ENCODE measurements at places on chromosomes 2 and 18. TPM values are rescaled to one million over a fixed set of nuclear protein-coding genes. Genes with fewer than 3 reads are reported as not detected.

DNA sequence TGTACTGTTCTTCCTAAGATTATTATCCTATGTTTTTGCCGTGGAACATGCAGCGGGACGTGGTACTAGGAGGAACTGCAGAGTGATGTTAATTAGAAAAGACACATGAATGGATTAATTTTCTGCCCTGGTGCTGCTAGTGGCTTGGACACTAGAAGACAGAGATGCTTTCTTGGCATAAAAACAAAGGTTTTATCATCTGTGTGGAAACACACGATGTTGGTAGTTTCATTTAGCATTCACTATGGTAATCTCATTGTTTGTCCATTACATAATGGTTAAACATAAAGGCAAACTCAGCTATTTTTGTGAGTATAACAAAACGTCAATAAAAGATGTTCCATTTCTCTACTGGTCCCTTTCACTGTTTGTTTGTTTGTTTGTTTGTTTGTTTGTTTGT, 22.8 kb downstream of the COL6A3 start:
- no peak for DNase-seq

- DNase-seq = no peak
Measured at GRCh38 chr2:156434461-156435291, 1.5 kb upstream of the GPD2 start.

- no peak for DNase-seq
Measured at GRCh38 chr18:61554117-61554776, 221.0 kb downstream of the CDH20 start.

- no peak for DNase-seq
Measured at GRCh38 chr18:45688833-45689232, 35.1 kb upstream of the SLC14A1 start.

DNA sequence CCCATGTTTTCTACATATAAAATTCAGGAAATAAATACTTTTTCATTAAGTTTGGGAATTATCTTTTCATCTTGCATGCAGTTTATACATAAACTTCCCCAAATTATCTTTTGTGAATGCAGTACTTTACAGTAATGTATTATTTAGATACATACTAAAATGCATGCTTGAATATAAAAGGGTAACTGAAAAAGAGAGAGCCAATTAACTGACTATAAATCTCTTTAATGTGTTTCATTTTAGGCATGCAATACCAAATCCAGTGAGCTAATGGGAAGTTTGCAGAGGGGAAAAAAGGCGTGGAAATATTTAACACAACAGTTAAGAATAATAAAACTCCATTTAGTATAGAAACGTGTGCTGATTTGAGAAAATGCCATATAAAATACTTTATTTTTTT, 39.2 kb downstream of the COL4A4 start:
- no peak for DNase-seq

- no peak for DNase-seq
Measured at GRCh38 chr2:165886487-165887146, 67.0 kb downstream of the TTC21B start.

DNA sequence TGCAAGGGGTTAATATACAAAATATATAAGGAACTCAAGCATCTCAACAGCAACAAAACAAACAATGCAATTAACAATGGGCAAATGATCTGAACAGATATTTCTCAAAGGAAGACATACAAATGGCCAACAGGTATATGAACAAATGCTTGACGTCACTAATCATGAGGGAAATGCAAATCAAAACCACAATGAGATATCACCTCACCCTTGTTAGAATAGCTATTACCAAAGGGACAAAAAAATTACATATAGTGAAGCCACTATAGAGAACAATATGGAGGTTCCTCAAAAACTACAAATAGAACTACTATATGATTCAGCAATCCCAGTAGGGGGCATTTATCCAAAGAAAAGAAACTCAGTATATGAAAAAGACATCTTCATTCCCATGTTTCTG, 3.8 kb upstream of the SIGLEC15 start:
- no peak for DNase-seq

GRCh38 chr2:118106926-118107325, 18.7 kb downstream of the INSIG2 start:
- no peak for DNase-seq

DNA sequence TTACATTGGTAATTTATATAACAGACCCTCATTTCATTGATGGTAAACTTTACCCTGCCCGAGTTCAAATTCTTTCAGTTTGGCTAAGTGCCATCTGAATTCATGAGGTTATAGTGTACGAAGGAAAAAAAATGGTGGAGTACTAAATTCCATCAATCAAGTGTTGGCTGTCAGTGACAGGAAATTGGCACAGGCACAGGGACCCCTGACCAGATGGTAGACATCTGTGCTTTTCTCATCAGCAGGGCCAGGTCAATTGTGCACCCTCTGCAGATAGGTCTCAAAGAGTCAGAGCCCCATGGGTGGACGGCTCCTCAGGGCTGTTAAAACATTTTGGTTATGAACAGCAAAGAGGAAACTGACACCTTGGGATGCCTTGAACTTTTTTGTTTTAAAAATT, 439.2 kb downstream of the SETBP1 start:
- no peak for DNase-seq

DNA sequence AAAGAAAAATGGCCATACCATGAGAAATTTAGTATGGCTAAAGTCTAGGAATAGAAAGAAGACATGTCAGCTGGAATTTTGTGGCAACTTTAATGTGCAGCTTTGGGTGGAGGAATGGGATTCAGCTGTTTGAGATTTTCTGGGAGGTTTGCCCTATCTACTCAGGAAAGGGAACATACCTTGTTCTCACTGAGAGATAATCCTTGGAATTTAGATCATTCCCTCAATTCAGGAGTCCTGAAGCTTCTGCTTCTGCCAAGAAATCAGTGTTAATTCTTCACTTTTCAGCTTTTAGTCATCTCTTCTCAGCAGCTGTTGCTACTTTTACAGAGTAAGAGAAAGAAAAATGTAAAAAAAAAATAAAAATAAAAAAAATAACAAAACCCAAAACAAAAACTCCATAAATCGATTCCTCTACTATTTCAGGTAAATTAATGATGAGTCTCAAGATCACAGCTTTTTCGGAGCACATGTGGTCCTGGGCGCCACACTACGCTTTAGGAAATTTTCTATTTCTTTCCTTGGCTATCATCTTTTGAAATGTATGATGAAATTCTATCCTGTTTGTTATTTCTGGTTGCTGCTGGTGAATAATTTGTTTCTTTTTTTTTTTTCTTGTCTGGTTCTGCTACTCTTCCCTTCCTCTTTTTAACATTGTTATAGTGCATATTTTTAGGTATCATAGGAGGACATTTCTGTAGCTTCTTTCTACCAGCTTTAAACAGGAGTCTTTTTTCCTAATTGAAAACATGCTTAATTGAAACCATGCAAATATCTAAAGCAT, 18.9 kb upstream of the BAZ2B start:
- no peak for DNase-seq

DNA sequence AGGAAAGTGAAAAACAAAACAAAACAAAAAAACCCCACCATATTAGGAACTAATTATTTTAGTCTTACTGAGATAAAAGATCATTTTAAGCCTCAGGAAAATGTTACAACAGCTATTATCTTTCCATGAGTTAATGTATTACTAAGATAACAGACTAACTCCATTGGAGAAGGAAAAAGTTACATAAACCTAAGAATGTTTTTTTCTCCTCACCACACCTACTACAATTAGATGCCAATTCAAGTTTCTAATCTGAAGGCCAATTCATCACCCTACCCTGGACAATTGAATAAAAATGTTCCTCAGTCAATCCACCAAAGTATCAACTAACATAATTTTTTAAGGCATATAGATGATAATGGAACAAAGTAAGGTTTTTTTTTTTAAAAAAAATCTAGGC, 10.2 kb upstream of the GFPT1 start:
- no peak for DNase-seq

GRCh38 chr2:11123001-11123809, 32.1 kb upstream of the SLC66A3 start:
- no peak for DNase-seq

- DNase-seq = no peak
Measured at GRCh38 chr18:8124232-8125146, 484.7 kb upstream of the RAB12 start.

GRCh38 chr2:155418753-155419152, 720.3 kb downstream of the KCNJ3 start:
- DNase-seq = no peak

GRCh38 chr18:1796636-1797035, 774.7 kb downstream of the METTL4 start:
- DNase-seq = no peak

DNA sequence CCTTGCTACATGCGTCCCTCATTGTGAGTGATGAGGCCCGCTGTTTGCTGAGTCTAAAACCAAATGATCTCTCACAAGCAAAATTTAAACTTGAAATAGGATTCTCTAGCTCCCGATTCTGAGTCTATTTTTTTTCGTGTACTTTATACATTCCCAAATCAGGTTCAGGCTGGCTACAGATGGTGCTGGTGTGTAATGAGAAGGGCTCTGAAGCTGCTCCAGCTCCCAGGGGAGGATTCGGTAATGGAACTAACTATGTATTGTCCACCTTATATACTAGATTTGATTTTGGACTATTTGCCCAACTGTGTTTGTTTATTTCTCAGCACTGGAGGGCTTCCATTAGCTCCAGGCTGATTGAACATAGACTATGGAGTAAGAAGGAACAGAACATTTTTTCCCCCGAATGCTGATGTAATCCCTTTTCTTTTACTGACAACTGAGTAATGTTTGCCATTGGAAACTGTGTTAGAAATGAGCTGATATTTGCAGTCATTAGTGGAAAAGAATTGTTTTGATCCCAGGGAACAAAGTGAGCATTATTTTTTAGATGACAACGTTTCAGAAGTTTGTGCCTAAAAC, 274.0 kb upstream of the FIGN start:
- DNase-seq = no peak

DNA sequence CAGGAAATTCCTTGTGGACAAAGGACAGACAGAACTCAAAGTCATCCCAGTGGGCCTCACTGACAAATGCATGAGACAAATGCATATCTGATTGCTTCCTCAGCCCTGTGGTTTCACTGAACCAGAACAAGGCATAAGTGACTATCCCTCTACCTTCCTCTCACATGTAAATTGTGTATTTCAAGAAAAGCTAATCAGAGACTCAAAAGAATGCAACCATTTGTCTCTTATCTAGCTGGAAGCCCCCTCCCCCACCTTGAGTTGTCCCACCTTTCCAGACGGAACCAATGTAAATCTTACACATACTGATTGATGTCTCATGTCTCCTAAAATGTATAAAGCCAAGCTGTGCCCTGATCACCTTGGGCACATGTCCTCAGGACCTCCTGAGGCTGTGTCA, 102.0 kb upstream of the TMEM200C start:
- no peak for DNase-seq

DNA sequence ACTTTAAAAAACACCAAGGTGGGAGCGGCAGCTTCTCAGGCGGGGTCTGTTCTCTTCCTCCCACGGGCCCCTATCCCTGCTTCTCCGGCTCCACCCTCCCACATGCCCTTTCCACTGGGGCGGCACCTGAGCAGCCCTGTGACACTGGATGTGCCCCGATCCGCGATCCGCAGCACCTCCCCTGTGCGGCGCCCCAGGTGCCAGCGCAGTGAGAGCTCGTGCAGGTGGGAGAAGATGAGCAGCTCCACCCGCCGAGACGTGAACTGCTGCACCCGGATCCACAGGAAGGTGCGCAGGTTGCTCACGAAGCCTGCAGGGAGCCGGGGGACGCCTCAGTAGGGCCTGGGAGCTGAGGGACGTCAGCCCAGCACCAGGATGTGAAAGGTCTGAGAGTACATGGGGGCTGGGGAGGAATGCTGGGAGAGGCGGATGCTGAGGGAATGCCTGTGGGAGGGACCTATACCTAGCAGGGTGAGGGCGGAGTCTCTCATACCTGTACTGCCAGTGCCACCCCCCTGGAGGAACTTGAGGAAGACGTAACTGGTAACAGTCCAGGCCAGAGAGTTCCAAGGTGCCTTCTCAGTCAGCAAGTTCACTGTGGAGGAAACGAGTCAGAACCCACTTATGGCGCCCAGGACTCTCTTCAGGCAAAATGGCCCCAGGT, 2.8 kb downstream of the ABCB6 start:
- no peak for DNase-seq

- DNase-seq = no peak
Measured at GRCh38 chr2:239946864-239947728, 78.0 kb downstream of the NDUFA10 start.

GRCh38 chr2:237943395-237944094, 23.3 kb upstream of the UBE2F start:
- no peak for DNase-seq

- no peak for DNase-seq
Measured at GRCh38 chr2:145753041-145753608, 1233.2 kb upstream of the ZEB2 start.

GRCh38 chr2:8099267-8099582, 582.6 kb upstream of the ID2 start:
- DNase-seq = no peak

DNA sequence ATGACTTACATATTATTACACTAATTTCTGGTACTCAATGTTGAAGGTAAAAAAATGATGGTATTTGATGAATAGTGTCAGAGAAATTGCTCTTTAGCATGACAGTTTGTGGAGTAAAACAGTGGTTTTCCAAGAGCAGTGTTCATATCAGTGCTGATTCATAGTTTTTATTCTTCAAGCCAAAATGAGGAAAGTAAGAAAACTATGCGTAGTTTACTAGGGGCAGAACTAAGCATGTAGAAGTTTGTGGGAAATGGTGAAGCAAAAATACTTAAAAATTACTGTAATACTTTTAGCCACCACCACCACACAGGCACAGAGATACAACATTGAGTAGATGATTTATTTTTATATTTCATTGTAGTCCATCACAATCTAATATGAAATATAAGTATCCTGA, 137.3 kb downstream of the ZNF804A start:
- no peak for DNase-seq

- DNase-seq = no peak
Measured at GRCh38 chr2:27638709-27639108, 9.9 kb downstream of the GPN1 start.

DNA sequence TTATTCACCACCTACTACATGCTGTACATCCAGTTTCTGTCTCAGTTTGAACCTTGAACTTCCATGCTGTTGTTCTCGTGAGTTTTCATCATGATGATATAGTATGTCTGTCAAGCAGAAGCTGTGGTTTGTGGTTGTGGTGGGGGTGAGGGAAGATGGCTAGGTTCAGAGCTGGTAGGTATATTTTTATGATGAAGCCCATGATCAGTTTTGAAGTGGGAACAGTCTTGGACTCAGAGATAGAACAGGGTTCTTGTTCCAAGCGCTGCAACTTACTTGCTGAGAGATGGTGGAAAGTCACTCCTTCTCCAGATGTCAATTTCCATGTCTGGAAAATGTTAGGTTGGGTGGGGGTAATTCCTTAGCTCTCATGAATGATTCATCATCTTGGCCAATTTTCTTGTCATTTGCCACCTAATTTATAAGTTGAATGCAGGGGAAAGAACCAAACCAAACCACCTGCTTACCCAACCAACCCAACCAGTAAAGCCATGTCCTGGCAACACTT, 21.6 kb downstream of the PMAIP1 start:
- DNase-seq = no peak

- DNase-seq = peak; percentile 76
Measured at GRCh38 chr18:55588111-55588869, at the start of gene TCF4. TSS of gene TCF4 (minus strand) at chr18:55588192. CDS start at chr18:55587116, 1,076 bp downstream.

Gene CD226
- total RNA-seq = 3.3 TPM

Gene KCNG2
- total RNA-seq = not detected

Gene FMNL2
- 12.0 TPM for total RNA-seq

Gene DSG1
- total RNA-seq = not detected

Gene RGPD3
- 0.75 TPM for total RNA-seq

Gene GAREM1
- 8.9 TPM for total RNA-seq

Gene TSGA10
- not detected for total RNA-seq

Gene HOXD13
- not detected for total RNA-seq

Gene CRYGD
- not detected for total RNA-seq

Gene SANBR
- 10.7 TPM for total RNA-seq

Gene MPHOSPH10
- total RNA-seq = 23.0 TPM

Gene SMYD1
- total RNA-seq = not detected

Gene ACOXL
- total RNA-seq = not detected

Gene SCN9A
- total RNA-seq = 5.5 TPM

Gene ARPC2
- 237 TPM for total RNA-seq
